ENCODE measurements at places on chromosomes 1 and 21. TPM values are rescaled to one million over a fixed set of nuclear protein-coding genes. Genes with fewer than 3 reads are reported as not detected.

Gene S100A7
- total RNA-seq, result not detected

Gene UBR4
- total RNA-seq, result 266 TPM

Gene FBXO2
- 12.9 TPM for total RNA-seq

Gene OR2T35
- total RNA-seq, result not detected

Gene F5
- total RNA-seq, result 0.85 TPM

Gene CAMSAP2
- 46.4 TPM for total RNA-seq

Gene PTPN22
- total RNA-seq, result 6.6 TPM

Gene TFF3
- total RNA-seq, result 3.2 TPM

Gene SELL
- total RNA-seq, result 8.5 TPM

Gene HAPLN2
- total RNA-seq, result not detected

Gene HSD3B1
- total RNA-seq, result not detected

Gene DTL
- total RNA-seq, result 3.4 TPM

Gene CASQ2
- total RNA-seq, result 6.6 TPM

Gene GNAT2
- not detected for total RNA-seq

Gene PPM1J
- 2.3 TPM for total RNA-seq

Gene CCDC27
- total RNA-seq, result not detected

Gene WNT2B
- 10.0 TPM for total RNA-seq

Gene ITLN2
- total RNA-seq, result not detected
